ENCODE measurements at places on chromosomes 1 and 21. TPM values are rescaled to one million over a fixed set of nuclear protein-coding genes. Genes with fewer than 3 reads are reported as not detected.

The TRIM45 gene
- 1.2 TPM for total RNA-seq

The RBM34 gene
- total RNA-seq: 102 TPM

The AMY1A gene
- total RNA-seq: not detected

The FLG2 gene
- not detected for total RNA-seq

The PLCH2 gene
- 7.3 TPM for total RNA-seq

The YTHDF2 gene
- 76.9 TPM for total RNA-seq

The ANGPTL3 gene
- total RNA-seq: not detected

The APOBEC4 gene
- total RNA-seq: not detected

The CFAP141 gene
- total RNA-seq: 0.50 TPM

The VAV3 gene
- total RNA-seq: 3.1 TPM

The UTS2 gene
- total RNA-seq: not detected

The C1orf226 gene
- not detected for total RNA-seq

The LRRC41 gene
- 47.0 TPM for total RNA-seq

The NR0B2 gene
- total RNA-seq: not detected

The TTLL7 gene
- 4.0 TPM for total RNA-seq

The OSCP1 gene
- total RNA-seq: 0.82 TPM

The HSD3B2 gene
- not detected for total RNA-seq

The SLC19A2 gene
- 7.5 TPM for total RNA-seq

The OLFML2B gene
- total RNA-seq: not detected

The IFT25 gene
- total RNA-seq: 66.9 TPM

The SEMA4A gene
- total RNA-seq: 10.5 TPM

The C1QB gene
- total RNA-seq: not detected

The CGN gene
- total RNA-seq: 0.09 TPM

The PPIAL4G gene
- total RNA-seq: 0.68 TPM

The KRTAP12-1 gene
- total RNA-seq: not detected

The KHDRBS1 gene
- total RNA-seq: 162 TPM

The NOS1AP gene
- not detected for total RNA-seq

The VTCN1 gene
- total RNA-seq: not detected

The RAB4A gene
- 28.2 TPM for total RNA-seq

The LCE1D gene
- total RNA-seq: not detected

The GFI1 gene
- 87.5 TPM for total RNA-seq

The PATJ gene
- 5.2 TPM for total RNA-seq

Data from T-helper 2 cell treated with Interferon-gamma antibody and Interleukin-4, amounts not matched to agents 100 ng/mL and 5 ng/mL, for 36 hours (primary cell).